Esophagus mucosa (tissue), 1 donor: ENCODE measurements at places on chromosomes 16 and 17.

DNA sequence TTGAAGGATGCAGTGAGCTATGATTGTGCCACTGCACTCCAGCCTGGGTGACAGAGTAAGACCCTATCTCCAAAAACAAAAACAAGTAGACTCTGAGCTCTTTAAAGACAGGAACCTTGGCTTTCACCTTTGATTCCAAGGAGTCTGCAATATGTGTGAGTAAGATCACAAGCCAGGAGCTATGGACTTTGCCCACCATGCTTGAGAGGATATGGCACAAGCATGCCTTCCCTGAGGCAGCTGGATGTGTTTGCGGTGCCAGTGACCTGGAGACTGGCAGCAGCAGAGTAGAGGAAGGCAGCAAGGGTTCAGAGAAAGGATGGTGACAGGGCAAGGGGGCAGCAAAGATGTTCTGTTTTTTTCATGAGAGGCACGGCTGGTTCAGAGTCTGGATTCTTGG lies 14.5 kb upstream of the PRKCA start:
- ATAC-seq: no peak

DNA sequence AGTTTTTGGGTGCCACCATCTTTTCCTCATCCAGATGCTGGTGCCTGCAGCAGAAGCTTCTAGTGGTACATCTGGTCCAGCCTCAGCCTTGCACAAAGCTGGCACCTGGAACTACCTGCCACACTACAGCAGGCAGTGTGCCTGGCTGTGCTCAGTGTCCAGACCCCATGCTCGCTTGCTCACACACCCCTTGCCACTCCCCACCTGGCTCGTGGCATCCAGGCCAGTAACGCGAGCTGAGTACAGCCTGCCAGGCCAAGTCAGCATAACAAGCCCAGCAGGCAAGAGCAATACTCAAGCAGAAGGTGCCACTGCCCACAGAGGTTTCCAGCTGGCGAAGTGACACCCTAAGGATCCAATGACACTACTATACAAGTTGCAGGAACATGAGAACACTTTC lies 29.7 kb upstream of the KIF2B start:
- no peak for ATAC-seq

GRCh38 chr16:47258874-47259461 lies 115.2 kb upstream of the NETO2 start:
- ATAC-seq: no peak

- no peak for ATAC-seq
Measured at GRCh38 chr16:24328835-24329452, 72.8 kb downstream of the CACNG3 start.

- no peak for ATAC-seq
Measured at GRCh38 chr16:79754501-79754900, 154.0 kb upstream of the MAF start.

- peak; percentile 52 for ATAC-seq
Measured at GRCh38 chr16:54645345-54645744, 285.3 kb upstream of the IRX5 start.

- peak; percentile 50 for ATAC-seq
Measured at GRCh38 chr16:15949210-15950160, at the start of gene ABCC1. ABCC1 (plus strand) TSS chr16:15949616; CDS start chr16:15949752, 136 bp downstream.

- peak; percentile 72 for ATAC-seq
Measured at GRCh38 chr17:36730857-36731490, 129.6 kb downstream of the MRM1 start.

- peak; percentile 1 for ATAC-seq
Measured at GRCh38 chr17:75763613-75764416, 1.2 kb downstream of the GALK1 start.

- no peak for ATAC-seq
Measured at GRCh38 chr17:49975531-49975930, 6.5 kb downstream of the DLX4 start.

GRCh38 chr16:66065925-66066324 lies 300.6 kb upstream of the CDH5 start:
- ATAC-seq: no peak

GRCh38 chr17:42294469-42295398 lies 6.4 kb downstream of the STAT5A start:
- no peak for ATAC-seq

DNA sequence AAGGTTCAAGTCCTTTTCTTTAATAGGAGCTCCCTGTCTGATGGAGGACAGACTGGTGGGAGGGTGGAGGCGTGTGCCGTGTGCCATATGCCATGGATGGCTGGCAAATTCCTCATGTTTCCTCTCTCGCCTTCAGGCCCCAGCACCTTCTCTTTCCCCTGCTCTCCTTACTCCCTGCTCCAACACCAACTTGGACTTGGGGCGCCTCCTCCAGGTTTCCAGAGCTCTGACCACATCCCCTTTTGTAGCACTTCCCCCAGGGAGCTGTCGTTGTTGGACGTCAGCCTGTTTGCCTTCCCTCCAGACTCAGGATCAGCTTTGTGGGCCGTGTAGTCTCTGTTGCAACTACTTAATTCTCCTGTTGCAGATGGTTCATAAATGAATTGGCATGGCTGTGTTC lies 30.7 kb downstream of the TMC7 start:
- ATAC-seq: no peak

GRCh38 chr16:3020604-3021448 lies 658 bp downstream of the TNFRSF12A start:
- peak; percentile 35 for ATAC-seq

GRCh38 chr17:59366773-59367656 lies 35.6 kb downstream of the YPEL2 start:
- ATAC-seq: no peak

GRCh38 chr17:16178836-16179235 lies 36.5 kb downstream of the NCOR1 start:
- ATAC-seq: no peak

DNA sequence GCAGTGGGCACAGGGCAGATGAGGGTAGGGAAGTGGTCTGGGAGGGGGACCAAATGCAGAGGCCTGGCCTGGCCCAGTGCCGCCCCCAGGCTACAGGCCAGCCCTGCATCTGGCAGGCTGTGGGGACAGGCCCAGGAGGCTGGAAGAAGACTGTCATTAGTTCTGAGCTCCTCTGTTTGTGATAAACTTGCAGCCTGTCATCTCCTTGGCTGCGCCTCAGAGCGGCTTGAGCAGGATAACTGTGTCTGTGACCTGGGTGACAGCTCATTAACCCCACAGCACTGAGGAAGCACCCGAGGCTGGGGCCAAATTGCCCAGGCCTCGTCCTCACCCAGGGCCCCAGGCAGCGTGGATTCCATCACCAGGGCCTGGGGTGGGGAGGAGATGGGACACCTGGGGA lies 23.9 kb downstream of the ABCC3 start:
- no peak for ATAC-seq

DNA sequence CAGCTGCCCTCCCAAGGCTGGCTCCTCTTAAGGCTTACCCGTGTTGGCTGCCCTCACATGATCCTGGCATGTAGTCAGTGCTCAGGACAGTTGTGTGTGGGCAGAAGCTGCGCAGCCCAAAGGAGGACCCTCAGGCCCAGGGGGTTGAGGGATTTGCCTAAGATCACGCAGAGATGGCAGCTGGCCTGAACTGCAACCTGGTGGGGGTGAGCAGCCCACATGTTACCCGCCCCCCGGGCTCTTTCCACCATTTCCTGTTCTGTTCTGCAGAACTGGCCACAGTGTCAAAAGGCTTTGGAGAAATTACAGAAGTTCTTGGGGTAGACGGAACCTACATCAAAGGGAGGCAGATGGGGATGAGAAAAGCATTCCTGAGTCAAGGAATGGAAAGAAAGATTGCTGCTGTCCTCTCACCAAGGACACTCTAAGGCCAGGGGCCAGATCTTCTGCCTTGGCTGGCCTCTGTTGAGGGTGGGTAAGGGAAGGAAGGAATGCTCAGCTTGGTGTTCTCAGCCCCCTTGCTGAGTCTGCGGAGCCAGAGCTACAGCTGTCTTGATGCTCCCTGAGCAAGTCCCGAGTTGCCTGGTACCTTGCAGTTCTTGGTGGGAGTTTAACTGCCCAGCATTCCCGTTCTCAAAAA lies 53.0 kb downstream of the EPN2 start:
- ATAC-seq: no peak

- ATAC-seq: no peak
Measured at GRCh38 chr16:1348926-1349325, 2.8 kb downstream of the TSR3 start.

- ATAC-seq: no peak
Measured at GRCh38 chr16:31260136-31260931, 559 bp downstream of the ITGAM start.

DNA sequence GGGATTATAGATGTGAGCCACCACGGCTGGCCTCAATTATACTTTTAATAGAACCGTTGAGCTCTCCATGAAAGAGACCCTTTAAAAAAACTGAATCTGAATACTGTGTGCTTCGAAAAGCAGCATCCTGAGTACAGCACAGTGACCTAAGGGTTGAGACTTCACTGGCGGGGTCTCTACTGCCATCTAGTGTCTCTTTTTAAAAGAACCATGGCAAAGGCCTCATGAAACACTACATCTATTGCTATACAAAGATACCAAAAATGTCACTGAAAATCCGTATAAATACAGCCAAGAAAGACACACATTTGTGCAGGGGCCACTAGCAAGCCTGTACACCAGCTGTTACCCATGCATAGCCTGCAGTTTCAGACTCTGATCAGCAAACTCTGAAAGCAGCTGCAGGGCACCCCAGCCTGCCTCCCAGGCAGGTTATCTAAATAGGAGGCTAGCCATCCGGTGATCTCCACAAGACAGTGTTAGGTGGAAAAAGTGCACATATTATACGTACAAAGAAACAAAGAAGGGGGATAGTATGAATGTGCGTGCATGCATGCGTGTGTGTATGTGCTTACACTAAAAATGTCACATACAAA lies 35.3 kb downstream of the NPLOC4 start:
- peak; percentile 71 for ATAC-seq

DNA sequence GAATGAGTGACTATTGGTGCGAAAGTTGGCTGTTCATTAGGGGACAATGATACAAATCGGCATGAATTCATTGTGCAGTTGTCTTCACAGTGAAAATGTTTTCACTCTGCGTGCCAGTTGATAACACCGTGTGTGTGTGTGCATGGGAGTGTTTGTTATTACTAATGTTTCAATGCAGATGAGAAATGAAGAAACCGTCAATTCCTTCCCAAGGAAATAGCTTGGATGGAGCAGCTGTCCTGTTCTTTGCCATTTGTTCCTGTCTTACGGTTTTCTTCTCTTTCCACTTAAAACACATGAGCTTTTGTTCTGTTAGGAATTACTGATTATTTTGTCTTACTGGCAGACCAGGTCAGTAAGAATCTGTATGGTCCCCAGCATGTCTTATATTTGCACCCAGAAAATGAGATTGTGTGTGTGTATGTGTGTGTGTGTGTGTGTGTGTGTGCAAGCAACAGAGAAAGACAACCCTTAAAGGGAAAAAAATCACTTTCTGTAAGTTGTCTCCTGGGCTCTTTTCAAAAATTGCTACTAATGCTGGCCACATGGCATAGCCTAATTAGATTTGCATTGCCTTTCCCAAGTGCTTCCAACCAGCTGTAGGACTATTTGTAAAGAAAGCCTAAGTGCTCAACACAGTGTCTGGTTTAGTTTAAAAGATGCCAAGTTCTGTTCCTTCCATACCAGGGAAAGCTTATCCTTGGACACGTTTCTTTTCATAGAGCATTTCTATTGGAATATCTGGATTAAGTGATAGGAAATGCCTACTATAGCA lies 23.8 kb downstream of the SHISA9 start:
- no peak for ATAC-seq

DNA sequence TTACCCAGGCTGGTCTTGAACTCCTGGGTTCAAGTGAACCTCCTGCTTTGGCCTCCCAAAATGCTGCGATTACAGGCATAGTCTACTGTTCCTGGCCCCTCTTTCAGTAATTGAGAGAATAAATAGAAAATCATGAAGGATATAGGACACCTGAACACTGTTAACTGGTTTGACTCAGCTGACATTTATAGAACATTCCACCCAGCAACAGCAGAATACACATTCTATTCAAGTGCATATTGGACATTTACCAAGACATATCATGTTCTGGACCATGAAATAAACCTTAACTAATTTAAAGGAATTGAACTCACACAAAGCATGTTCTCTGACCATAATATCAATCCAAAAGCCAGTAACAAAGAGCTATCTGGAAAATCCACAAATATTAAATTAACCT lies 19.8 kb upstream of the BAIAP2 start:
- ATAC-seq: no peak

- no peak for ATAC-seq
Measured at GRCh38 chr17:40279402-40279801, 8.3 kb upstream of the CDC6 start.

DNA sequence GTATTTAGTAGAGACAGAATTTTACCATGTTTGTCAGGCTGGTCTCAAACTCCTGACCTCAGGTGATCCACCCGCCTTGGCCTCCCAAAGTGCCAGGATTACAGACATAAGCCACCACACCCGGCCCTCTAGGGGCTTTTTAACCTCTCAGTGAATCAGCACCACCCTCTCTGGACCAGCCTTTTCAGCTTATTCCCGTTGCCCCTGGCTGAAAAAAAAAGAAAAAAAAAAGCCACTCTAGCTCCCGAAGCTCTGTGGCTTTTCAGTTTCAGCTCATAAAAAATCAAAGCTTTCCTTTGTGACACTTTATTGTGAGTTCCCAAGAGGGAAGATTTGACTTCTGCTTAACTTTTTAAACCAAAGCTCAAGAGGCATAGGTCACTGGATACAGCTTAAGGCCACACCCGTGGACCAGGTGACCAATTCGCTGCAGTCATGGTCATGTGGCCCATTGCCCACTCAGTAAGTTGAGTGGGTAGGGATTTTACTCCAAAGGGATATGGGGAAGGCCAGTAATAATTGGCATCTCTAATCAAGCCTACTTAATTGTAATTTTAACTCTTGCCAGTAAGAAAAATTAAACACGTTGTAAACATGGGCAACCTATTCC lies 46.6 kb upstream of the MED13 start:
- ATAC-seq: no peak

GRCh38 chr17:73359352-73359751 lies 47.6 kb upstream of the CDC42EP4 start:
- ATAC-seq: no peak

DNA sequence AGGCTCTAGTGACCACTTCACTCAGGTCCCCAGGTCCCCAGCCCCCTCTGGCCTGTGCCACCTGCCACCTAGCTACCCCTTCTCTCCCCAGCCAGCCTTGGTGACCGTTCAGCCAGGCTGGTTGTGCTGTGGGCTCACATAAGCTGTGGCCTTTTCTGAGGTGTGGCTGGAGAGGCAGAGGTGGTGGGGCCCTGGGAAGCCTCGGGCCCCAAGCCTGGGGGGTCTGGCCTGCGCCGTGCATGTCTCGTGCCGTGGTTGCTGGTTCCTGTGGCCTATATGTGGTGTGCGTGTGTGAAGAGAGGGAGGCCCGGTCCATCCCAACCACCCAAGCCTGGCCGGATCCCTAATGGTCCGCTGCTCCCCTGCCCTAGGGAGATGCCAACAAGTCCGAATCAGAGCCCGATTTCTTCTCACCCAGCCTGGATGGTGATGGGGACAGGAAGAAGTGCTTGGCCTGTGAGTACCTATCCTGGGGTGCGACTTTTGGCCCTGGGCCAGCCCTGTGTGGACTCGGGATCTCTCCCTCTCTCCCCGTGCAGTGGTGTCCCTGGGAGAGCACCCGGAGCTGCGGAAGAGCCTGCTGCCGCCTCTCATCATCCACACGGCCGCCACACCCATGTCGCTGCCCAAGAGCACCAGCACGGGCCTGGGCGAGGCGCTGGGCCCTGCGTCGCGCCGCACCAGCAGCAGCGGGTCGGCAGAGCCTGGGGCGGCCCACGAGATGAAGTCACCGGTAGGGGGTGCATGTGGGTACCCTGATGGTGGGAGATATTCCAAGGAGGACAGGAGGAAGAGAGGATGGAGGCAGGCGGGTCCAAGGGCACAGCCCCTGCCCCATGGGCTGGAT lies 35.9 kb downstream of the CACNA1G start:
- ATAC-seq: no peak

- ATAC-seq: peak; percentile 50
Measured at GRCh38 chr16:53282975-53283946, 151.0 kb upstream of the RBL2 start.
